Esophagus squamous epithelium (tissue), 5 donors: ENCODE measurements at places on chromosomes 7 and 10. TPM values are rescaled to one million over a fixed set of nuclear protein-coding genes. Genes with fewer than 3 reads are reported as not detected.

DNA sequence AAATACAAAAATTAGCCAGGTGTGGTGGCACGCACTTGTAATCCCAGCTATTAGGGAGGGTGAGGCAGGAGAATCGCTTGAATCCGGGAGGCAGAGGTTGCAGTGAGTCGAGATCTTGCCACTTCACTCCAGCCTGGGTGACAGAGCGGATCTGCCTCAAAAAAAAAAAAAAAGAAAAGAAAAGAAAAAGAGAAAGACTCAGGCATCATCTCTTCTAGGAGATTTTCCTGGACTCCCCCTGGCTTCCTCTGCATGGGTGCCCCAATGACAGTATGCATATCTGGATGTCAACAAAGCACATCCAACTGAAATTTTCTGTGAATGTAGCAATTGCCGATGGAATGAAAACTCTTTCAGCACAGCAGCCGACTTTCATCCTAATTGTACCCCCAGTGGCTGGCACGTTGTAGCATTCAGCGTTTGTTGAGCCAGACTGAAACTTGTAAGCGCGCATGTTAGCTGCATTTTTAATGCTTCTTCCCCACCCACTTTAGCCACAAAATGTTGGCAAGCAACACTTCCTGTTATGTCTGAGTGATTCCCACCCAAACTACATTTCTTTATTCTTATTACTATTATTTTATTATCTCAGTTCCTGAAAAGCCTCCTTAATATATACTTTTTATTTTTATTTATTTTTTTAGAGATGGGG, 70.2 kb downstream of the PRTFDC1 start:
- DNase-seq, result no peak

DNA sequence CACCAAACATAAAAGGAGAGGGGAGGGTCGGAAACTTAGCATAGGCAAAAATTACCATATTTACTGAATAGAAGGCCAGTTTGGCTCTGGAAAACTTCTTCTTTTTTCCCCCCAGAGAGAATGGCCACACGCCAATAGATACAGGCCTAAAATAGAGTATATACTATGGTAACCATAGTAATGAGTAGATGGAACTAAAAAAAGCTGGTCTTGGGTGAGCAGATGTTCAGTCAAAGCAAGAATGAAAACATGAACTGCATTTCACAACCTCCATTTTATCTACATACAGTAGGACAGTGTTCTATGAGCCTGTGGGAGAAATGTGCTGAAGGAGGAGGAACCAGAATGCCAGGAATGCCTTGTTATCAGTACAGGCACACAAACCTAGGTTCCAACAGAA, 141.7 kb upstream of the SEMA3A start:
- DNase-seq, result no peak

The FRMPD2 gene
- not detected for total RNA-seq

DNA sequence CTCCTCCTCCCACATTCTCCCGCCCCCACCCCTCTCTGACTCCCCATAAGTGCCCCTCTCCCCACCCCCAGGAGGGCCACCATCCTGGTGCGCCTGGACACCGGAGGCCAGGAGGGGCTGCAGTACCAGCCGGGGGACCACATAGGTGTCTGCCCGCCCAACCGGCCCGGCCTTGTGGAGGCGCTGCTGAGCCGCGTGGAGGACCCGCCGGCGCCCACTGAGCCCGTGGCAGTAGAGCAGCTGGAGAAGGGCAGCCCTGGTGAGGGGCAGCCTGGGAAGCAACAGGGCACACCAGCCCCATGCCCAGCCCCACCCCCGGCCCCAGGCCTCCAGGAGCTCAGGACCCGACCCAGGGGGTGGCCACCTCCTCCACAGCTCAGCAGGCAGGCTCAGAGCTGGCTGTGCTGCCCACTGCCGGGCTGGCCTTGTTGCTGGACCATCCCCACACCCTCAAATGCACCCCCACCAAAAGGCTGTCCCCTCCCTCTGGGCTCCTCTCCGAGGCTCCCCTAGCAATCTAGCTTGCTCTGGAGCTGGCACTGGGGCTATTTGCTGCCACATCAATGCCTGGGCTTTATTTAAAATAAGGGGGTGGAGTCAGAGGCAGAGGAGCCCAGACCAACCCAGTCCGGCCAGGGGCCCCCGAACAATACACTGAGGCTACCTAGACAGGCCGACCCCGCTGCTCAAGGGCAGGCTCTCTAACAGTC, 14.8 kb downstream of the ATG9B start:
- no peak for DNase-seq

- DNase-seq, result no peak
These were observed 58.5 kb downstream of the CLRN3 start for GRCh38 chr10:127834221-127834620.

DNA sequence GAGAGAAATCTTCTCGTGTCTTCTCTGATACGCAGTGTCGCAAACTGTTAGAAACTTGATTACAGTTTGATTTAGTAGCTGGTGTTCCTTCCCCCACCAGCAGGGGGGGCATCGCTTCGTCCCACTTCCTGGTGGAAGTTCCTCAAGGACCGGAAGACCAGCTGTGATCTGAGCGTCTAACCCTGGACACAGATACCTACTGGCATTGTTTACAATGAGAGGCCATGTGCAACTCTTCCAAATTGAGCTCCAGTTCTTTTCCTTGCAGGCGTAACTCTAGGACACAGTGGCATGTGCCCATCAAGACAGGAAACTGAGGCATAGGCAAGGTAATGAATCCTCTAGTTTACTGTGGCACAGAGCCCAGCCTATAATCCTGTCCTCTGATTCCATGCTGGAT, 219.0 kb downstream of the CCDC3 start:
- DNase-seq, result no peak

- no peak for DNase-seq
These were observed 23.9 kb downstream of the AUTS2 start for GRCh38 chr7:69622014-69622835.

GRCh38 chr7:77649716-77650349, 46.4 kb upstream of the RSBN1L start:
- DNase-seq, result no peak

- DNase-seq, result peak; percentile 7
These were observed 170.2 kb downstream of the FAM107B start for GRCh38 chr10:14604181-14605142.

The SCRN1 gene
- 14.0 TPM for total RNA-seq

DNA sequence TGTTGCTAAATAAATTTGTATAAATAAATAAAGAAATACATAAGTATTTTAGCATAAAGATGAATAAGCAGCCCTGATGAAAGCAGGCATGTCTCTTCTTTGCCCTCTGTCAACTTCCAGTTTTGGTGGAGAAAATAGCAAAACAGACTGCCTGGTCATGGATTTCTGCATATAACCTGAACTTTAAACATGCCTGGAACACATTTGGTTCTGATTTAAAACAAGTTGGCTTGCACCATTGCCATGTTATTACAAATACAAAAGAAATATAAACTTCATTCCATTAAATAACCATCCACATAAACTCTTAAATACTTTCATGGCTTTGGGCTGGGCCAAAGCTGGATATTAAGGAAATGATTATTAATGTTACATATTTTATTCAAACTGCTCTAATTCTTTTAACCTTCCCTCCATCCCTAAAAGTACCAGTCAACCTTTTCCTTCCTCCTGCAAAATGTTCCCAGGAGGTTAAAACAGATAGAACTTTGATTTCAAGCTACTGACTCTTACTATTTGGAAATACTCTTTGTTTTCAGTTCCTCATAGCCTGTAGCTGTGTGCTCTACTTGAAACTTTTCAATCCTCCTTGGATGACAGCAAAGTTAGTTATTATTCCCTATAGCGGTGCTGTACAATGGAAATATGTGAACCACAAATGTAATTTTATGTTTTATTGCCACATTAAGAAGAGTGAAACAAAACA, 96.3 kb downstream of the BICC1 start:
- no peak for DNase-seq

GRCh38 chr7:103059471-103059870, 15.1 kb downstream of the FBXL13 start:
- no peak for DNase-seq

DNA sequence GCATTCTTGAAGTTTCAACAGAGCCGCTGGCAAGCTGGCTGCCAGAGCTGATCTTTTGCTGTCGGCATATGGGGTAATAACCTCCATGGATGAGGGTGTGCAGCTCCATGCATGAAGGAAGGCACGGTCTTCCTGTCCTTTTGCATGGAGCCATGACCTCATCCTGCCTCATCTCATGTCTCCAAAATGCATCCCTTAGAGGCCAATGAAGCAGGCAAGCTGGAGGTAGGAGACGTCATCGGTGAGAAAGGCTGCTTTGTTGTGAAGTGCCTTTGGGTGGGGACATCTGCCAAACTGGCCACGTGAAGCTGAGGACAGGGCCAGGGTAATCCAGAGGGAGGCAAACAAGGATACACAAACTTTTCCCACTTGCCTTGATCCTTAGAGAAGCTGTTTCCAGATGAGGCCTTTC, 161.5 kb upstream of the TBX20 start:
- no peak for DNase-seq

DNA sequence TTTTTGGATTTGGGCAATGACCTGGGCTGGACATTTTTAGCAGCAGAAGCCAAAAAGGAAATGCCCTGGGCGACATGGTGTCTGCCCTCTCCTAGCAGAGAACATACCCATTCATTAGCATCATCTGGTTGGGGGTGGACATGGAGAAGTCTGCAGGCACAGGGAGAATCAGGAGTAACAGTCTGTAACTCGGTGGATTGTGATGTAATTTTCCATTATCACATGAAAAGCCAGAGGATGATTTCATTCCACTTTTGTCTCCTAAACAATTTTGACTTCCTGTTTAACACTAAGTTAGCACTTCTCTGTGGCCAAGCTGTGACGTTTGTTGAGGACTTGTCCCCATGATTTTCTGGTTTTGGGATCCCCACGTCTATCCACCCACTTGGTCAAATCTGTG, 153.8 kb upstream of the HABP2 start:
- no peak for DNase-seq

- DNase-seq, result no peak
These were observed 1291.2 kb downstream of the XPNPEP1 start for GRCh38 chr10:108632144-108632543.
